Stimulated activated CD8-positive, alpha-beta memory T cell treated with anti-CD3 and anti-CD28 coated beads, Interleukin-2, amount 100 ng/mL, for 48 hours (primary cell): ENCODE measurements at places on chromosomes 12 and 14.

DNA sequence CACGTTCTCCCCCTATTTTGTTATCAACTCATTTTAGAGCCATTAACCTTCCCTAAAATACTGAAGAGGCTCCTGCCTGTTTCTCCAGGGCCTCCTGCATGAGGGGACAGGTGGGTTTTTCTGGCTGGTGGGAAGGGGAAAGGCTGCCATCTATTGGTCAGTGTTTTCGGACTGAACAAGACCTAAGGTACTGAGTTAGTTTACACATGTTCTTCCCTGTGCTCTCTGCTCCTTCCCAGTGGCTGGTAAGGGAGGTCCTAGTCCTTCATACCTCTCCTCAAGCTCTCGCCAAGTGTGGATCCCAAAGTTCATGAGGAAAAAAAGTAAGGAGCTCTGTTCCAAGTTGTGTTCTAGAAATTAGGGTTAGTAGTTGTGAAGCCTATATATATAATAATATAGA is 357.5 kb downstream of the FSCB start:
- no peak for DNase-seq

DNA sequence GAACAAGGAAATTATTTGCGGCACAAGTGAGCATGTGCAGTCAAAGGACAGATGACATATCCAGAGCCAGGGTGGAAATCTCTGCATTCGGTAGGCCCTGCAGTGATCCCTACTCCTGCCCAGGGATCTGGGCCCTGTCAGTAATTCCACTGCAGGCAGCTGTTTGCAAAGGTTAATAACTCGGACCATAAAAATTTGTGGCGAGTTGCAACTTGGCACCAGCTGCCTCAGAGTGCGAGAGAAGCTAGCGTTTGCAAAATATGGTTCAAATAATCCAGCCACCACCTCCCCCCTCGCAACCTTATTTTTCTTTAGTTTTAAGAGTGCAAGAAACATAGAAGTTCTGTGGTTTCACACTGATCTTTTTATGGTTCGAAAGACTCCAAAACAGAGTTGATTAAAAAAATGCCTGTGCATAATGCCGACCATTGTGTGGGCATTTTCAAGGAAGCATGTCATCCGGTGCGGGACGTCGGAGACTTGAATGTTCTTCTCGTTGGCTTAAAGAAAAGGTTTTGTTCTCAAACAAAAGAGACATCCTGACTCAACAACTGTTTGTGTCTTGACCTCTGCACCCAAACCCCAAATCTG is 224.5 kb downstream of the BCL11B start:
- no peak for DNase-seq

DNA sequence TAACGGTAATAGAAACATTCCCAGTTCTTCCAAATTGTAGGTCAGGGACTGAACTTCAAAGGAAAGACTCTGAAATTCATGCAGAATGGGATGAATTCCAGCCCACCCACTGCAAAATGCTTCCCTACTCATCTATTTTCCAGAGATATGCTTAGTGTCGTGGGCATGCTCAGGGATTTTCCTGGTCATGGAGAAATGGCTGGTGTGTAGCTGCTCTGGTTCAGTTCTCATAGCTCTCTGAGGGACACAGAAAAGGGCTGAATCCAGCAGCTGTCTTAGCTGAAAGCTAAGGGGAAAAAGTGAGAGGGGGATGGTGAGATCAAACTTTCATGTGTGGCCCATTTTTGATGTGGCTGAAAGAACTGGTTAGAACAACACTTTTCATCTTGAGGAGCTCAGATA is 72.9 kb upstream of the KRAS start:
- DNase-seq = no peak

DNA sequence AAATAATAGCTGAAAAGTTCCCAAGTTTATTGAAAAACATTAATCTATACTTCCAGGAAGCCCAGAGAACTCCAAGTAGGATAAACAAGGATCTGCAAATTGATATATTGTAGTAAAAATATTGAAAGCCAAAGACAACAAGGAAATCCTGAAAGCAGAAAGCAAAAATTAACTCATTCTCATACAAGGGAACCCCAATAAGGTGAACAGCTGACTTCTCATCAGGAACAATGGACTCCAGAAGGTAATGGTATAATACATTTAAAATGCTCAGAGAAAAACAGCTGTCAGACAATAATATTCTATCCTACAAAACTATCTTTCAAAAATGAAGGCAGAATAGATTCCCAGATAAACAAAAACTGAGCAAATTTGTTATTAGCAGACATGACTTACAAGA is 138.1 kb upstream of the BMP4 start:
- no peak for DNase-seq

GRCh38 chr14:97039717-97040363 is 242.7 kb downstream of the VRK1 start:
- DNase-seq = no peak

DNA sequence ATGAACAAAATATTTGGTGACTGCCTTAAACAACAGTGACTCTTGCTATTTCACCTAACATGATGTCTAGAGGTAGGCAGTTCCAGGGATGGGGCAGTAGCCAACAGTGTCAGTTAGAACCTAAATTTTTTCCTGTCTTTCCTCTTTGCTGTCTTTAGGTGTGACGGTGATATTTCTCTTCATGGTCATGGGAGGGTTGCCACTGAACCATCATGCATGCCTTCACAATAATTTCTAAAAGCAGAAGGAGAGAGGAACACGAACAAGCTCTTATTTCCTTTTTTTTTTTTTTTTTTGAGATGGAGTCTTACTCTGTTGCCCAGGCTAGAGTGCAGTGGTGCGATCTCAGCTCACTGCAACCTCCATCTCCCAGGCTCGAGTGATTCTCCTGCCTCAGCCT is 2.4 kb downstream of the CCDC63 start:
- DNase-seq = no peak

GRCh38 chr12:95497031-95497430 is 23.1 kb downstream of the METAP2 start:
- DNase-seq = no peak
